ENCODE measurements at places on chromosomes 3 and 15. TPM values are rescaled to one million over a fixed set of nuclear protein-coding genes. Genes with fewer than 3 reads are reported as not detected.

GRCh38 chr15:31407376-31407775 lies 80.7 kb downstream of the KLF13 start:
- no peak overlapping the region for H3K27ac ChIP-seq
- H3K36me3 ChIP-seq = no peaks in the 10 kb centered on the region
- DNase-seq = no peak
- H3K4me3 ChIP-seq = no peak overlapping the region
- no peaks in the 10 kb centered on the region for H3K4me1 ChIP-seq

GRCh38 chr15:69696946-69697345 lies 244.3 kb downstream of the RPLP1 start:
- H3K27me3 ChIP-seq = no peaks in the 10 kb centered on the region
- DNase-seq = no peak
- no peaks in the 10 kb centered on the region for H3K36me3 ChIP-seq
- no peak overlapping the region for H3K27ac ChIP-seq

- H3K27ac ChIP-seq = peak overlapping the region; percentile 60
- peaks cover 4% of the 10 kb centered on the region for H3K4me1 ChIP-seq
Observed at GRCh38 chr3:12758025-12758781, 856 bp downstream of the TMEM40 start.

- no peak overlapping the region for H3K27ac ChIP-seq
- H3K4me1 ChIP-seq = peaks cover 3% of the 10 kb centered on the region
- H3K4me3 ChIP-seq = no peak overlapping the region
- H3K27me3 ChIP-seq = no peaks in the 10 kb centered on the region
- H3K36me3 ChIP-seq = no peaks in the 10 kb centered on the region
Observed at GRCh38 chr15:81015621-81016488, 15.1 kb downstream of the TLNRD1 start.

DNA sequence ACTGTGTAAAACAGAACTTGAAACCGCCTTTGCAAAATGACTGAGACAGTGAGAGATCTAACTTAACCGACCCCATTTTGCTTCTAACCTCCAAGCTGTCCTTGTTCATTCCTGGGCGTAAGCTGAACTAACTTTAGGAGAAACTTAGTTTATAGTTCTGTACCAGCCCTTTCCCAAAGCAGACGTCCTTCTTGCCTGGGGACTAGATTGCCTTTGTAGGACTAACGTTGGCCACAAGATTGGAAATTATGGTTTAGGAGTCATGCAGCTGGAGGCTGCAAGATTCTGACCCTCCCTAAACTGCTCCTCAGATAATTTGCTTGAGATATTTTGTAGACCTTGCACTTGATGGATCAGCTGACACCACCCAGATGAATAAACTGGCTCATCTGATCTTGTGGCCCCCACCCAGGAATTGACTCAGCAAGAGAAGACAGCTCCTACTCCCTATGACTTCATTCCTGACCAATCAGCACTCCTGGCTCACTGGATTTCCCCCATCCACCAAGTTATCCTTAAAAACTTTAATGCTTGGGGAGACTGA lies 219.9 kb upstream of the PROK2 start:
- no peak overlapping the region for H3K4me3 ChIP-seq
- H3K36me3 ChIP-seq = no peaks in the 10 kb centered on the region
- DNase-seq = no peak
- H3K27me3 ChIP-seq = no peaks in the 10 kb centered on the region
- H3K4me1 ChIP-seq = no peaks in the 10 kb centered on the region

- no peaks in the 10 kb centered on the region for H3K36me3 ChIP-seq
- no peak overlapping the region for H3K4me3 ChIP-seq
- DNase-seq = no peak
- H3K4me1 ChIP-seq = no peaks in the 10 kb centered on the region
Observed at GRCh38 chr15:52862677-52863076, 72.5 kb upstream of the ONECUT1 start.

DNA sequence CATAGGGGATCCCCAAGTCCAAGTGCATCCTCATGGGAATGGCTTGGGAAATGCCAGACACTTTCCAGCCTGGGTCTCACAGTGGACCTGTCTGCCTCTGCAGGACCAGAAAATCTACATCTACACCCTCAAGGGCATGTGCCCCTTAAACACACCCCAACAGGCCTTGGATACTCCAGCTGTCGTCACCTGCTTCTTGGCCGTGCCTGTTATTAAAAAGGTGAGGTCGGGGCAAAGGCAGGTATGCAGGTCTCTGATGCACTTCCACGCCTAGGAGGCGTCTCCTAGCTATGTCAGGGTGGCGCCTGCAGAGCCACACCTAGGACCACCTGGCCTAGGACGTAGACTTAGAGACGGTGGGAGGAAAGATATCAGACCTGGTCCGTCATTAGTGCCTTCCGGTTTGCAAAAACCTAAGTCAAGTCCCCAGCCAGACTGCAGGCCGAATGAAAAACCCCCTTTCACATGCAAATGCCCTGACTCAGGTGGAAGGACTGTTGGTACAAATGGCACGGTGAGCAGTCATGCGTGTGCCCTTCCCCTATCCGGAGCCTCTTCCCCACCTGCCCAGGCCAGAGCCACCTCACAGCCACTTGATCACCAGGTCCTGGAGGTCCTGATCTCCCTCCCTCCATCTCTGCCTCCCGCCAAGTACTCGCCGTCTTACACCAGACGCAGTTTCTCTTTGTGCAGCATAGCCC lies 143.5 kb downstream of the LRRK1 start:
- H3K4me1 ChIP-seq = peaks cover 10% of the 10 kb centered on the region
- H3K27me3 ChIP-seq = no peaks in the 10 kb centered on the region
- H3K27ac ChIP-seq = no peak overlapping the region

GRCh38 chr3:159616234-159616825 lies 372.3 kb upstream of the IL12A start:
- H3K4me1 ChIP-seq = no peaks in the 10 kb centered on the region
- no peaks in the 10 kb centered on the region for H3K36me3 ChIP-seq
- no peaks in the 10 kb centered on the region for H3K27me3 ChIP-seq
- no peak overlapping the region for H3K4me3 ChIP-seq
- no peak overlapping the region for H3K27ac ChIP-seq

DNA sequence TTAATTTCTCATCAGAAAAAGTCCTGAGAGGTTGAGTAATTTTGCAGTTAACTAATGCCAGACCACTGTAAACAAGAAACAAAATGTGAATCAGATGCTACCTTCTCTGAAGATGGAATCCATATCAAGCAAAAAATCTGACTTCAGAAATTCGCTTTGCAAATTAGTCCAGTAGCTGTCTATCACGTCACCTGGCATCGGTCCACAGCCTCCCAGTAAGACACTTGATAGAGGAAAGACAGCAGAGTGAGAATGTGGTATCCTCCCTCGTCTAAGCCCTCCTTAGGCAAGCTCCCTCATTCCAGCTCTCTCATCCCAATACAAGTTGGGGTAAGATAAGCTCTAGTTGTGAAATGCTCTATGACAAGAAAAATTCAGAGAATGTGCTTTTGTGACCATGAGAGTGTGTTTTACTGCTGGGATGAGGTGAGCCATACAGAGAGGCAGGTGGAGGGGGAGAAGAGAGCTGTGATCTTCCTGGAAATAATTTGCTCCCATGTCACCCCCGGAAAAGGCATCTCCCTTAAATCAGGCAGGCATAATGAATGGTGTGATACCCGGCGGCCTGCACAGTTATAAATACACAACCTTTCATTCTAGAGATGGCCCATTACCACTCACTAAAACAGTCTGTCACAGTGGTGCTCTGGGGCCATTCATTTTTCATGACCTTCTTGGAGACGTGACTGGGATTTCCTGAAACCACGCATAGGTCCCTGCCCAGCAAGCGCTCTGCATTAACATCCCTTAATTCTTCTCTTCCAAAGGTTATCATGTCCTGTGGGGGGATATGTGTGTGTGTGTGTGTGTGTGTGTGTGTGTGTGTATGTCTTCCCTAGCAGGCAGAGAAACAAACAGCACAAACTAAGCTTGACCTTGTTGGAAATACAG lies 602.0 kb upstream of the KCNMB2 start:
- H3K27me3 ChIP-seq = no peaks in the 10 kb centered on the region
- no peak overlapping the region for H3K27ac ChIP-seq
- H3K4me3 ChIP-seq = no peak overlapping the region
- no peak for DNase-seq
- H3K36me3 ChIP-seq = no peaks in the 10 kb centered on the region

DNA sequence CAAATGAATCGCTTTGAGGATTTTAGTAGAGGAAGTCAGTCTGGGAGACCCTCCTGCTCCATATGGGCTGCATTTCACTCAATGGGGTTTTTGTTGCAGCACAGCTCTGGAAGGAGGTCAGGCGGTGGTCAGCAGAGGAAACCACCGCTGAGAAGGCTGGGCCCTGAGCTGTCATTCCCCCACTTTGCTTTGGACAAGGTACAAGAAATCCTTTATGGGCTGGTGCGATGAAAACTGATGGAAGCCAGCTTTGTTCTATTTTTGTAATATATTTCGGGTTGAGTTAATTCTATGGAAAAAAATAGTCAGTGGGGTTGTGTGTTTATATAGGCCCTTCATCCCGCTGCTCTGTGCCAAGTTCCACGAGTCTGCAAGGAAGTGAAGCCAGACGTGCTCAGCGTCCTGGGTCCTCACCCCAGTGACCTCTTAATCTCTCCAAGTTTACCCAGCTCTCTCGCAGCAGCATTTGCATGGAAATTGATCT lies 157.1 kb upstream of the TMC3 start:
- no peak overlapping the region for H3K4me3 ChIP-seq
- H3K27me3 ChIP-seq = no peaks in the 10 kb centered on the region
- no peaks in the 10 kb centered on the region for H3K4me1 ChIP-seq
- H3K36me3 ChIP-seq = no peaks in the 10 kb centered on the region

- no peaks in the 10 kb centered on the region for H3K36me3 ChIP-seq
- DNase-seq = no peak
Observed at GRCh38 chr3:86954226-86954625, 36.7 kb downstream of the VGLL3 start.

- H3K36me3 ChIP-seq = no peaks in the 10 kb centered on the region
- no peak overlapping the region for H3K4me3 ChIP-seq
- no peaks in the 10 kb centered on the region for H3K27me3 ChIP-seq
- no peaks in the 10 kb centered on the region for H3K4me1 ChIP-seq
- DNase-seq = no peak
Observed at GRCh38 chr3:34102288-34102687, 303.9 kb downstream of the PDCD6IP start.

- H3K36me3 ChIP-seq = no peaks in the 10 kb centered on the region
- no peak overlapping the region for H3K27ac ChIP-seq
- no peak overlapping the region for H3K4me3 ChIP-seq
- H3K27me3 ChIP-seq = no peaks in the 10 kb centered on the region
Observed at GRCh38 chr3:160027541-160028195, 39.0 kb downstream of the IL12A start.

GRCh38 chr3:143482106-143483088 lies 362.8 kb downstream of the CHST2 start:
- no peaks in the 10 kb centered on the region for H3K27me3 ChIP-seq
- H3K36me3 ChIP-seq = no peaks in the 10 kb centered on the region
- H3K4me3 ChIP-seq = no peak overlapping the region
- H3K4me1 ChIP-seq = peaks cover 5% of the 10 kb centered on the region
- no peak overlapping the region for H3K27ac ChIP-seq
- DNase-seq = no peak

Gene PFN2
- 113 TPM for total RNA-seq

Gene NR1I2
- 0.34 TPM for total RNA-seq

Gene TAGLN3
- total RNA-seq = not detected

Gene AGBL1
- total RNA-seq = not detected

Gene EXD1
- total RNA-seq = not detected

Gene LRRIQ4
- total RNA-seq = 0.43 TPM

Gene TXNRD3
- total RNA-seq = 25.3 TPM
